ENCODE measurements at places on chromosomes 6 and 20. TPM values are rescaled to one million over a fixed set of nuclear protein-coding genes. Genes with fewer than 3 reads are reported as not detected.
A peak's percentile ranks its signal among the peaks of the same experiment; 100 is the strongest.

Gene RAET1E
- total RNA-seq: not detected

Gene MEP1A
- not detected for total RNA-seq

DNA sequence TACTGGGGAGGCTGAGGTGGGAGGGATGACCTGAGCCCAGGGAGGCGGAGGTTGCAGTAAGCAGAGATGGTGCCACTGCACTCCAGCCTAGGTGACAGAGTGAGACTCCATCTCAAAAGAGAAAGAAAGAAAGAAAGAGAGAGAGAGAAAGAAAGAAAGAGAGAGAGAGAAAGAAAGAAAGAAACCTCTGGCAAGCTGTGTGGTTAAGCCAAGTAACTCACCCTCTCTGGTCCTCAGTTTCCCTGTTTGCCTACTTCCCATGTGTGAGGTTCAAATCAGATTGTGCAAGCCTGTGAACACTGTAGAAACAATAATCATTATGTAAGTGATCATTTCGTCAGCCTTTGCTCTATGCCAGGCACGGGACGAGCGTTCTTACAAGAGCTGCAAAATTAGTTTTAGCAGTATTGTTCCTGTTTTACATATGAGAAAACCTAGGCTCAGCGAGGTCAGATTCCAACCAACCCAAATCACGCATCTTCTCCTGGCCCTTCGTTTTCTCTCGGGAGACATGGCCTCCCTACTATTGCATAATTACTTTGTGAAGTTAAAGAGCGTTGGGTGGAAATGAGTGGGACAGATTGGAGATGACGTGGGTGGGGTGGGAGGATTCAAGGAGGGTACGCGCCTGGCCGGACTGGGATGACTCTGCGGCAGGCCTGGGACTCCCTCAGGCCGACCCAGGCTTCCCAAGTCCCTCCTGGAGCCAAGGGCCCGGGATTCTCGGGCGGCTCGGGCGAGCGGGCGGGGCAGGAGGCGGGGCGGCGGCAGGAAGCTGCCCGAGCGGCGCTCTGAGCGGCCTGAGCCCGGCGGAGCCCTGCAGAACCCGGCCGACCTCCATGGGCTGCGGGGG lies at the start of gene SNX21:
Gene SNX21 (plus strand): TSS at position 770 of the 853 bp plus-strand sequence. CDS start 121 bp downstream, outside the sequence.
- H3K27me3 ChIP-seq: peaks cover 8% of the 10 kb centered on the region
- peaks cover 8% of the 10 kb centered on the region for H3K4me1 ChIP-seq
- H3K36me3 ChIP-seq: no peaks in the 10 kb centered on the region
- peak; percentile 67 for DNase-seq

DNA sequence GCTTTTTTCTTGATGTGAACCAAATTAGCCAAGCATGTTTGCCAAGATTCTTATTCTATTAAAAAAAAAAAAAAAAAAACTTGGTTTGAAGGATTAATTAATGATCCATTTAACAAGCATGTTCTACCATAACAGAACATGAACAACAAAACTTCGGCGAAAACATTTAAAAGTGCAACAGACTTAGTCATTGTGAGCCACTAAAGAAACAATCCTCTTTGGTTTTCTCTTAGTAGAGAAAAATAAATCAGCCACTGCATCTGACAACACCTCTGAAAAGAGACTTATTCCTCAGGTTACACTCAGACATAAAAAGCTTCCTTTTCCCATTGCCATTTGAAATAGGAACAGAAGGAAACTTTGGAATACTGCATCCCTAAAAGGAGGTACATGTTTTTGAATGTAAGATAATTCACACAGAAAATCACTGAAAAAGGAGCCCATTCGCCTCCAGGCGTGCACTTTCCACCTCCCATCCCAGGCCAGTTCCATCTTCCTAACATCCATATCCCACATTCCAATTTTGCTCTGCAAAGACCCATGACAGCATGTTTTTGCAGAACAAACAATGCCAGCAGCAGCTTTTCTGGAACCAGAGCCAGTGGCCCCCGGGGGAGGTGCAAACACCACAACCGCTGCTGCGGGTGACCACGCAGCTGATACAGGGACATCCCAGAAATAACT lies 79.5 kb downstream of the ZMYND8 start:
- no peaks in the 10 kb centered on the region for H3K27me3 ChIP-seq
- DNase-seq: no peak
- no peak overlapping the region for H3K4me3 ChIP-seq
- H3K36me3 ChIP-seq: peaks cover 37% of the 10 kb centered on the region

DNA sequence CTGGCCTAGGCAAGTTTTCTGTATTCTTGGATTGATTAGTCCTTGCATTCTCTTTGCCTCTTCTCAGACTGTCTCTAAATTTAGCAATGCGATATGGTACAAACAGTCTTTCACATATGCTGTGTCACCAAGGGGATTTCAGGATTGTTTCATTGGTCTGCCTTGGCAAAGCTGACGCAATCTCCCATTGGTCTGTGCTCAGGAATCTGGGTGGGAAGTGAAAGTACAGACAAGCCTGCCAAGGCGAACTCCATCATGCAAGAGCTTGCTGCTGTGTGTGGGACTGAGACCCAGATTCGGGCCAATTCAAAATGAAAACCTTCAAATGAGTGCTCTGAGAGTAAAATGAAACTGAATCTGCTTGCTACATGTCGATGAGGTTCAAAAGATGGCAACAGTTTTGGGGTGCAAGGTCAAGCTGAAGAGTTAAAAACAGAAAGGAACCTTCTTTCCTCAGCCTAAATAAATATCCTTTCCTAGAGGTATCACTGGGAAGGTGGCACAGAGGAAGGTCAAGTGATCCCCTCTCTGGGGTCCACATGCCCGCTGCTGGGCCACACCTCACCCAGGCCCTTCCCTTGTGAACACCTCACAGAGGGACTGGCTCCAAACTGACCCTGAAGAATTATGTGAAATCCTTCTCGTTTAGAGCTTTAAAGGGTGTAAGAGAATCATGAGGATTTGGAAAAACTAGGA lies 198.8 kb upstream of the PREP start:
- no peak overlapping the region for H3K4me3 ChIP-seq
- no peak for DNase-seq
- H3K4me1 ChIP-seq: peaks cover 4% of the 10 kb centered on the region
- peak overlapping the region; percentile 13 for H3K27ac ChIP-seq
- H3K36me3 ChIP-seq: peaks cover 1% of the 10 kb centered on the region

DNA sequence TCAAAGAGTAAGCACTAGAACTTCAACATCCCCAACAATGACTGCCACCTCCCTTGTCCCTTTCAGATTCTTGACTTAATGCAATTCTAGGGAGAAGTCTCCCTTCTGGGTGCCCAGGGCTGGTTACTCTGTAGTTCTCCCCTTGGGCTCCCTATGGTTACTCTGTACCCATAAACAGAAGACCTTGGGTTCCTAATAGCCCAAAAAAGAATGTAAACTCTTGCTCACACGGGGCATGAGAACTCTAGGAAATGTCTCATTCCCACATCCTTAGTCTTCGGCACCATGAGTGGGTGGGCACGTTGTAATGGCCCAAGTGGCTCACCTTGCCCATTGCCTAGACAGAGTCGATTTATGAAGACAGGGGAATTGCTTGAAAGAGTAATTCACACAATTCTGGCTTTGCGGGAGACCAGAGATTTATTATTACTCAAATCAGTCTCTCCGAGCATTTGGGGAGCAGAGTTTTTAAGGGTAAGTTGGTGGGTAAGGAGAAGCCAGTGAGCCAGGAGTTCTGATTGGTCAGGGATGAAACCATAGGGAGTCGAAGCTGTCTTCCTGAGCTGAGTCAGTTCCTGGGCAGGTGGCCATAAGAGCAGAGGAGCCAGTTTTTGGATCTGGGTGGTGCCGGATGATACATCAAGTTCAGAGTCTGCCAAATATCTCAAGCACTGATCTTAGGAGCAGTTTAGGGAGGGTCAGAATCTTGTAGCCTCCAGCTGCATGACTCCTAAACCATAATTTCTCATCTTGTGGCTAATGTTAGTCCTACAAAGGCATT lies 61.2 kb upstream of the SIRPG start:
- no peak for DNase-seq
- peaks cover 21% of the 10 kb centered on the region for H3K4me1 ChIP-seq
- H3K27ac ChIP-seq: no peak overlapping the region
- H3K36me3 ChIP-seq: peaks cover 10% of the 10 kb centered on the region

Gene THBD
- total RNA-seq: 0.34 TPM

DNA sequence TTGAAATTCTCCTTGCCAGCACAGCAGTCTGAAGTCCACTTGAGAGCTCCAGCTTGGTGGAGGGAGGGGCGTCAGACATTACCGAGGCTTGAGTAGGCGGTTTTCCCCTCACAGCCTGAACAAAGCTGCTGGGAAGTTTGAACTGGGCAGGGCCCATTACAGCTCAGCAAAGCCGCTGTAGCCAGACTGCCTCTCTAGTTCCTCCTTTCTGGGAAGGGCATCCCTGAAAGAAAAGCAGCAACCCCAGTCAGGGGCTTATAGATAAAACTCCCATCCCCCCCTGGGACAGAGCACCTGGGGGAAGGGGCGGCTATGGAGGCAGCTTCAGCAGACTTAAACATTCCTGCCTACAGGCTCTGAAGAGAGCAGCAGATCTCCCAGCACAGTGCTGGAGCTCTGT lies 325.3 kb downstream of the GJA1 start:
- DNase-seq: no peak
- H3K36me3 ChIP-seq: peaks cover 5% of the 10 kb centered on the region
- peaks cover 11% of the 10 kb centered on the region for H3K4me1 ChIP-seq

Gene SYS1
- 38.6 TPM for total RNA-seq

DNA sequence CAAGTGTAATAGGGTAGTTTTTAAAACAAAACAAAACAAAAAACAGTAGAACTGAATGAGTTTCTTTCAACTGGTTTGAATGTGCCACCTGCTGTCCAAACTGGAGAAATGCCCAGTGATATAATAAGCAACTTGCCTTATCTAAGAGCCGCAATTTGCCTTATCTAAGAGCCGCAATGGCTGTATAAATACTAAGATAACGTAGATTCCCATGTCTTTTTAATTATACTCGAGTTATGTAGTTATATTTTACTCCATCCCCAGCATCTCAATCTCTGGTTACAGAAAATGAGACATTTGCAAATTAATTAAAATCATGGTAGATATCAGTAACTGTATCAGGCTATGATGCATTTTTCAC lies 67.2 kb downstream of the RPP40 start:
- peaks cover 44% of the 10 kb centered on the region for H3K4me1 ChIP-seq
- H3K27ac ChIP-seq: no peak overlapping the region
- no peak overlapping the region for H3K4me3 ChIP-seq
- no peak for DNase-seq
- no peaks in the 10 kb centered on the region for H3K27me3 ChIP-seq
- H3K36me3 ChIP-seq: peaks cover 11% of the 10 kb centered on the region

Gene BTNL2
- not detected for total RNA-seq

GRCh38 chr6:141848029-141848890 lies 284.5 kb upstream of the GJE1 start:
- DNase-seq: no peak
- H3K27me3 ChIP-seq: no peaks in the 10 kb centered on the region
- peak overlapping the region; percentile 54 for H3K4me3 ChIP-seq
- peak overlapping the region; percentile 78 for H3K27ac ChIP-seq
- peaks cover 14% of the 10 kb centered on the region for H3K4me1 ChIP-seq

DNA sequence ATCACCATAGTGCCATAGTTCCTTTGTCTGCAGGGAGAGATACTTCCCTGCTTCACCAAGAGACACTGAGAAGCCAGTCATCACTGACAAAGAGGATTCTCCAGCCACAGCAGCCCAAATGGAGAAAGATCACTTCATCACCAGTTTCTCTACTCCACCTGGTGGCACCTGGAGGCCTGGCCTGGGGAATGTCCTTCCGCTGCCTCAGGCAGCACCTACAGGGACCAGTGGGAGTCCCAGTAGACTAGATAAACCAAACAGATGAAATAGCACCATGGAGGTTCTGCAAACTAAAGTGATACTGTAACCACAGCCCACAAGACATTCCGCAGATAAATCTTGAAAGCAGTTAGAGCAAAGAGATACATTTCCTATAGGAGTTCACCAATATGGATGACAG lies 266.5 kb downstream of the C6orf118 start:
- DNase-seq: no peak
- no peaks in the 10 kb centered on the region for H3K4me1 ChIP-seq
- no peak overlapping the region for H3K4me3 ChIP-seq

Gene BPIFA1
- not detected for total RNA-seq

Gene OXT
- total RNA-seq: 0.68 TPM

- H3K27ac ChIP-seq: no peak overlapping the region
- no peak for DNase-seq
- H3K4me1 ChIP-seq: no peaks in the 10 kb centered on the region
- H3K4me3 ChIP-seq: no peak overlapping the region
These were observed 269.9 kb downstream of the BCKDHB start for GRCh38 chr6:80376411-80376810.

- no peak overlapping the region for H3K4me3 ChIP-seq
- H3K4me1 ChIP-seq: no peaks in the 10 kb centered on the region
- DNase-seq: no peak
- no peaks in the 10 kb centered on the region for H3K36me3 ChIP-seq
These were observed 35.1 kb downstream of the TMEM14A start for GRCh38 chr6:52706001-52706400.

- no peak overlapping the region for H3K27ac ChIP-seq
- no peak for DNase-seq
- H3K27me3 ChIP-seq: no peaks in the 10 kb centered on the region
- peaks cover 7% of the 10 kb centered on the region for H3K36me3 ChIP-seq
- H3K4me1 ChIP-seq: no peaks in the 10 kb centered on the region
These were observed 39.7 kb upstream of the COL10A1 start for GRCh38 chr6:116165596-116165995.

Gene CFAP61
- total RNA-seq: not detected

DNA sequence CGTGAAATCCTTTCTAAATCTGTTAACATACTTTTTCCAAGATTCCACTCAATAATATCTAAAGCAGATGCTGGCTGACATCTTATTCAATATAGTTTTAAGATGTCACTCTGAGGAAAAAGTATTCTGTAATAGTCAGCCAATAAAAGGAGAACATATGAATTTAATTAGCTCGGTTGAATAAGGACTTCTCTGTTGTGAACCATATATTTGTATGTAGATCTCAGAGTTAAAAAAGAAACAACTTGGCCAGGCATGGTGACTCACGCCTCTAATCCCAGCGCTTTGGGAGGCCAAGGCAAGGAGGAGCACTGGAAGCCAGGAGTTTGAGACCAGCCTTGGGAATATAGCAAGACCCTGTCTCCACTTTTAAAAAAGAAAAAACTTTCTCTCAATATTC lies 7.4 kb upstream of the CD24 start:
- no peak overlapping the region for H3K4me3 ChIP-seq
- H3K36me3 ChIP-seq: no peaks in the 10 kb centered on the region
- H3K4me1 ChIP-seq: peaks cover 4% of the 10 kb centered on the region

GRCh38 chr6:16482702-16483314 lies 244.4 kb downstream of the GMPR start:
- H3K4me1 ChIP-seq: peaks cover 77% of the 10 kb centered on the region
- H3K27me3 ChIP-seq: no peaks in the 10 kb centered on the region
- no peak for DNase-seq
- H3K36me3 ChIP-seq: peaks cover 33% of the 10 kb centered on the region
- peak overlapping the region; percentile 64 for H3K4me3 ChIP-seq

GRCh38 chr6:118317581-118318563 lies 230.2 kb upstream of the PLN start:
- no peak for DNase-seq
- H3K4me3 ChIP-seq: no peak overlapping the region
- H3K36me3 ChIP-seq: no peaks in the 10 kb centered on the region
- peaks cover 2% of the 10 kb centered on the region for H3K27me3 ChIP-seq
- no peaks in the 10 kb centered on the region for H3K4me1 ChIP-seq
- H3K27ac ChIP-seq: no peak overlapping the region

- H3K4me1 ChIP-seq: peaks cover 57% of the 10 kb centered on the region
- DNase-seq: no peak
- no peaks in the 10 kb centered on the region for H3K27me3 ChIP-seq
- peak overlapping the region; percentile 79 for H3K27ac ChIP-seq
These were observed 45.9 kb downstream of the ELOVL5 start for GRCh38 chr6:53302678-53303360.

Gene PEX7
- 3.7 TPM for total RNA-seq

- H3K4me3 ChIP-seq: peak overlapping the region; percentile 88
- H3K4me1 ChIP-seq: peaks cover 4% of the 10 kb centered on the region
- no peaks in the 10 kb centered on the region for H3K36me3 ChIP-seq
- DNase-seq: no peak
These were observed 31.4 kb downstream of the COL11A2 start for GRCh38 chr6:33160728-33161344.

Gene SYNDIG1
- not detected for total RNA-seq

Gene ALDH8A1
- total RNA-seq: 1.4 TPM

Gene TSHZ2
- 0.44 TPM for total RNA-seq

All from activated naive CD8-positive, alpha-beta T cell treated with anti-CD3 and anti-CD28 coated beads, Interleukin-2, amount 10 ng/mL, durations not matched to agents 7 days and 5 days (primary cell).